Activated naive CD4-positive, alpha-beta T cell (primary cell): ENCODE measurements at places on chromosomes 5 and 9.

DNA sequence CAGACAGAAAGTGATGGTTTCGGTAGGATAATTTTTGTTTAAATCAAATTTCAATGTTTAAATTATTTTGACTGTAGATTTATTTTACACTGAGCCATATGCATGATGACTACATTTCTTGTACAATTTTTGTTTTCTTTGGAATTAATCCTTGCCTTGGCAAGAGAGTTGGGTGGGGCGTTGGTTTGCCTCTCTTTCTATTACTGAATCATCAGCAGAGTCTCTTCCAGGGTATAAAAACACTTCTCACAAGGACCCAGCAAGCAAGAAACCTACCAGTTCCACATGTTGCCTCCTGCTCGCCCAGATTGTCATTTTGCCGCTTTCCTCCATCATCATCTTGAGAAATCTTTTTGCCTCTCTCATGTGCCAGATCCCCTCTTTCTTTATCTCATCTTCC, 455.0 kb upstream of the DMAC1 start:
- DNase-seq = no peak

GRCh38 chr5:60487885-60488442, 212.0 kb downstream of the DEPDC1B start:
- no peak for DNase-seq

- DNase-seq = no peak
Observed at GRCh38 chr9:121972501-121972981, 120.6 kb downstream of the TTLL11 start.

DNA sequence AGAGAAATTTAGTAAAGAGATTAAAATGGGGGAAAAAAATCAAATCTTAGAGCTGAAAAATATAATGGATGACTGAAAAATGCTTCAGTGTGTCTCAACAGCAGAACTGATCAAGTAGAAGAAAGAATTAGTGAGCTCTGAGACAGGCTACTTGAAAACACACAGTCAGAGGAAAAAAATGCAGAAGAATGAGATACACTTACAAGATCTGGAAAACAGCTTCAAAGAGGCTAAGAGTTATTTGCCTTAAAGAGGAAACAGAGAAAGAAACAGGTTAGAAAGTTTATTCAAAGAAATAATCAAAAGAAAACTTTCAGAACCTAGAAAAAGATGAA, 70.5 kb upstream of the OR2K2 start:
- no peak for DNase-seq

DNA sequence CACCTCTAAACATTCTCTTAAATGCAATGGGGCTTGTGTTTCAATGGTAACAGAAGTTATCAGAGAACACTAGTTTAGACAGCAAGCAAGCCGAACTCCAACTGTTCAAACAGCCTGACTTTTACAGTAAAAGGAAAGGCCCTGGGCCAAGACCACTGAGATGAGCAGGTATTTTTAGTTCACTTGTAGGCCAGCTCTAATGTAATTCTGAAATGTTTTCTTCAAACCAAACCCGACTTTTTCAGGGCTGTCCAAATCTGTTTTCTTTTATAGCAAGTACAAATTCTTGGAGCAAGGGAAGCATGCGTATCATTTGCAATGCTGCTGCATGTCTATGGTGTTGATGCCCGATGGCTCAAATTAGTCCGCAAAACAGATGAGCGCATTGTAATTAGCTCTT, 192.9 kb downstream of the SLF1 start:
- DNase-seq = no peak

DNA sequence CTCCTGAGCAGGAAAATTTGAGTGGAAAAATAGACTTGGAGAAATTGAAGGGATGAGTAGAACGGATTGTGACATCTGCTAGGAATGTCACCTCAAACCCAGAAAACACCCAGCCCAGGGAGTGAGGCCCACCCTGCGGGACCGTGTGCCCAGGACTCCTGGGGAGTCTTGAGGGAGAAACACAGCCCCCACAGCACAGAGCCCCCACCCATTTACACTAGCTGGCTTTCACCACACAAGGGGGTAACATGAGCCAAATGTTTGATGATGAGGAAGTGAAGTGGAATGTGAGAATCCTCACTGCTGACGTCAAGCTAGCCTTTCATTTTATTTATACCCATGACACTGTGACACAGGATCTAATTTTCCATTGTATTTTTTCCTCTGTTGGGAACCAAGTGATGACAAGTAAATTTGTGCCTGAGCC, 42.8 kb upstream of the PDE8B start:
- no peak for DNase-seq

- DNase-seq = no peak
Observed at GRCh38 chr5:24735284-24735683, 90.5 kb upstream of the CDH10 start.

DNA sequence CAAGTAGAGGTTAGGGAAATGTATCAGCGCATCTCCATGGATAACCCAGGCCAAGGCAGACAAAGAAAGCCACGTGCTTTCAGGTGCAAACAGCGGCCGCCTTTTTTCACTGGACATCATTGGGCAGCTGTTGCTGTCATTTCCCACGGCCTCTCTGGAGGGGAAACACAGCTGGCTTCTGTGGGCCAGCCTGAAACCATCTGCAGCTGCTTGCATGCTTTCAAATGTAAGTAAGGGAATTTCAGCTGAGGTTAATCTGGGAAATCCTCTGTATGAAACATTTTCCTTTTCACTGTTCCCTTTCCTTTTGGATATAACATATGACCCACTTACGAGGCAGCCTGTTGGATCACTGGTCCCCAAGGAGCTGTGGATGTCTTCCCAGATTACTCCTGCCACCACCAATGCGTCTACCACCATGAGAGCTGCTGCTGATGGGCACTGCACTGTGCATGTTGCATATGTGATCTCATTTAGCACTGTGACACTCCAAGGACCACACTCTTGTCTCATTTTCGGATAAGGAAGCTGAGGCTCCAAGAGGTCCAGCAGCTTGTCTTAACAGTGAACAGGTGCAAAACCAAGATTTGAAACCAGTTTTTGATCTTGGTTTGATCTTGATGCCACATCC, 106.3 kb downstream of the C9orf152 start:
- DNase-seq = no peak

GRCh38 chr9:10032166-10032565, 580.6 kb downstream of the PTPRD start:
- DNase-seq = no peak

GRCh38 chr9:137389428-137389746, 33.6 kb downstream of the EXD3 start:
- no peak for DNase-seq

DNA sequence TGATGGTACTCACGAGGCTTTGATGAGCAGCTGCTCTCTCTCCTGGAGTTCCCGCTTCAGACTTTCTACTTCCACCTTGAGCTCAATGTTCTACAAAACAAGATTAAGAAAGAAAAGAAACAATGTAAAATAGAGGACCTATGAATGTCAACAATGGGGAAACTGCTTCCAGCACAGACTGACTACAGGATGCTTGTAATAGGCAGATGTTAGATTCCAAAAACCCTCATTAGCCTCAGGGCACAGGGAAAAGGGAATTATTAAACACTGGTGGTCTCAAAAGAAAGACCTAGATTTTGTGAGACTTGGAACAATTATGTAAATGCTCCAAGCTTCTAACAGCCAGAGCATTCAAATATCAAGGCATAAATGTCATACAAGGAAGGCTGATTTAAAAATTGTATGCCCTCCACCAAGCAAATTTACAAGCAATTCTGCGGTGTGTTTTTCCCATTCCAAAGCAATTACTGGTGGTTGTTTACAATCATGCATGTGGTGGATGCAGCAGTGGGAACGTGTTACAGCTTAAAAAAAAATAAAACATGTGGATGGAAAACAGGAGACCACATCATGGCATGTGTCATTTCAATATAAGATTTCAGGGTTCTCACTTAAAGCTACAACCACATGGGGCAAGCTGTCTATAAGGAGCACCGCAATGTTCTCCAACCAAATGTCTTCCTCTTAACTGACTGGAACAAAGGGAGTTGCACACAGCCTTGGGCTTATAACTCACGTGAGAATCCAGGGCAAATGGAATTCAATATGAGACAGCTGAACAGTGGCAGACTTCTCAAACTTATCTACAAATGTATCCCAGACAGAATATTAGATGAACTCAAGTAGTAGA, 34.0 kb downstream of the CDK5RAP2 start:
- no peak for DNase-seq

DNA sequence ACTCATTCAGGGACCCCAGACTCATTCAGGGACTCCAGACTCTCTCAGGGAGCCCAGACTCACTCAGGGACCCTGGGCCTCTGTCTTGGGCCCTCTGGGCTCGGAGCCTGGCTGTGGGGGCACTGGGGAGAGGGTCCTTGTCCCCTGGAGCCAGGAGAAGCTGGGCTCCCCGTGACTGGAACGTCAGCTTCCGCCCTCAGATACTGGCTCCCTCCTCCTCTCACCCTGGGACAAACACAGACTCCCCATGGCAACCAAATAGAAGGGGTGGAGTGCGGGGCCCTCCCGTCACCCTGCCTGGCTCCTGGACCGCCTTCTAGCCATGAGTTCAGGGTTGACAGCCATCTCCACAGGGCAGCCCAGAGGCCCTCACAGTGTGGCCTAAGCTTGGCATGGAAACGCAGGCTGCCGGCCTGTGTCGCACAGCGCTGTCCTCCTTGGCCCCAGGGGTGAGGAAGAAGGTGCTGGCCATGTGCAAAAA, 27.6 kb downstream of the ZDHHC11B start:
- DNase-seq = no peak

DNA sequence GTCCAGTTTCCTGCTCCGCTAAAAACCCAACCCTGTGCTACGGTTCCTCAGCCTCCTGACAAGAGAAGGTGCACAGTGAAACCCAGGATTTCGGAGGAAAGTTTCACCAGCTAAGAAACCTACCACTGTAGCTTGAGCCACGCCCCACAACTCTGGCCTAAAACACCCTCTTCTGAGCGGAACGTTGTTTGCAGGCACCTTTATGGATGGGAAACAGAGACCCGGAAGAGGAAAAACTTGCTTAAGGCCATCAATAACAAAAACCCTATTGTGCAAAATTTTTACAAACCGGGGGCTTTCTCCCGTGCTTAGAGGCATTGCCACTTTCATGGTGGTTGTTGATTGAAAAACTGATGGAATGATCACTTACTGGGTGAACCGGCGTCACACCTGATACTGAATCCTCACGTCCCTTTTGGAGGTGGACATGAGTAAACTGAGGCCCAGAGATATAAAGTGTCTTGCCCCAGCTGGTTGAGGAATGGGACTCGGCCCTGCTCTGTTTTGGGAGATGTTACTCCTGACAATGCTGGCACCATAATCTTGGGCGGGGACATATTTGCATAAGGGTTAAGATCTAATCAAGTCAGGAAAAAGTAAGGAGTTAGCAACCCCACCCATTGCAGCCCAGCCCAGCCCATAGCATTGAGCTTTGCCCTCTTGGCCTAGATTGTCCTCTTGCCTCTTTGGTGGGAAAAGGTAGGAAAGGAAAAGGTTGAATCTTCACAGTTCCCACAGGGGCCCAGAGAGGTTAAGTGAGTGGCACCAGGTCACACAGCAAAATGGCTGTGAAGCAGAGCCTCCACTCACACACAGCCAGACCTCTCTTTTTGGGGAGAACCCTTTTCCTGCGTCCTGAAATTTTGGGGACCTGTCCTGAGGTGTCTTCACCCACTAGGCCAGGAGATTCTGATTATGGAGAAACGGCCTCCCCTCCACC, 23.2 kb upstream of the PTGS1 start:
- DNase-seq = no peak

- DNase-seq = no peak
Observed at GRCh38 chr5:36653044-36653705, 46.8 kb downstream of the SLC1A3 start.

- no peak for DNase-seq
Observed at GRCh38 chr5:53882676-53883031, 322.2 kb downstream of the NDUFS4 start.

DNA sequence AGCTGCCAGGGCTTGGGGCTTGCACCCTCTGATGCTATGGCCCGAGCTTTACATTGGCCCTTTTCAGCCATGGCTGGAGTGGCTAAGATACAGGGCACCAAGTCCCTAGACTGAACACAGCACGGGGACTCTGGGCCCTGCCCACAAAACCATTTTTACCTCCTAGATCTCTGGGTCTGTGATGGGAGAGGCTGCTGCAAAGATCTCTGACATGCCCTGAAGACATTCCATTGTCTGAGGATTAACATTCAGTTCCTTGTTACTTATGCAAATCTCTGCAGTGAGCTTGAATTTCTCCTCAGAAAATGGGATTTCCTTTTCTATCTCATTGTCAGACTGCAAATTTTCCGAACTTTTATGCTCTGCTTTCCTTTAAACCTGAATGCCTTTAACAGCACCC, 337.0 kb upstream of the SMC2 start:
- DNase-seq = no peak

DNA sequence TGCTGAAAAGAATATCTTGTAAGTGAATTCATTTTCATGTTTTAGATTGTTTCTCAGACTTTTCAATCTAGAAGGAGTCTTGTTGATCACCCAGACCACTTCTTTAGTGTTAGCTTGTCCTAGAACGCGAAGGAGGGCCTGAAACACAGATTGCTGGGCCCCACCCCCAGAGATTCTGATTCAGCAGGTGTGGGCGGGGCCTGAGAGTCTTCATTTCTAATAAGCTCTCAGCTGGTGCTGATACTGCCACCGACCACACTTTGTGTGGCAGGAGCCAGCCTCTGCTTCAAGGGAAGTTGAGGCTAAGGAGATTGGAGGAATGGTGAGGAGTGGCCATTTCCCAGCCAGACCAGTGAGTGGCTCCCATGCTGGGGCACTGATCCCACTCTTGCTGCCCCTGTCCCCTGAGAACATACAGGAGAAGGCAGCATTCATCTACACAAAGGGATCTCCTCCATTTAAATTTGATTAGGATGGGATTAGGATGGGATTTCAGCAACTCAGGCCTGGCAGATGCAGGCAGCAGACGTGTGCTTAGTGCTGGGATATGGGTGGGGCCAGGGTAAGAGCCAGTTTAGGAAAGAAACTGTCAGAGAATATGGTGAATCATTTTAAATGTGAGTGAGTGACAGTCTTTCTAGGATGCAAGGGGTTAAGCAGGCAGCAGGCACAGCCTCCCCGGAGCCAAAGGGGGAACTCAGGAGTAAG, 35.9 kb downstream of the ZNF618 start:
- DNase-seq = no peak

GRCh38 chr5:4772591-4772990, 367.5 kb upstream of the ADAMTS16 start:
- DNase-seq = no peak

DNA sequence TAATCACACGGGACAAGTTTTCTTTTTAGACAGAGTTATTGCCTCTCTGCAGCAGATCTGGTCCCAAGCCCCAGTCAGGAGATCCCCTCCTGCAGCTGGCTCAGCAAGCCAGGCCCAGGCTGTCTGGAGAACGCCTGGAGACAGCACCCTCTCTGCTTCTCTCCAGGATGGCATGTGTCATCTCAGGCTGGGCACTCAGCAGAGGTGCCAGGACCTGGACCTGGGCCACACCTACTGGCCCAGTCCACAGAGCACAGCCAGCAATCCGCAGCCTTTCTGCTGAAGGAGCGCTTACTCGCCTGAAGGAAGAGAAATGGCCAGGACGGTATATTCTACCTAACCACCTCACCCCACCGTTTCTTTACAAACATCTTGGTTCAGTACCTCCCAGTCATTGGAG, 4.7 kb upstream of the TBC1D9B start:
- DNase-seq = no peak

DNA sequence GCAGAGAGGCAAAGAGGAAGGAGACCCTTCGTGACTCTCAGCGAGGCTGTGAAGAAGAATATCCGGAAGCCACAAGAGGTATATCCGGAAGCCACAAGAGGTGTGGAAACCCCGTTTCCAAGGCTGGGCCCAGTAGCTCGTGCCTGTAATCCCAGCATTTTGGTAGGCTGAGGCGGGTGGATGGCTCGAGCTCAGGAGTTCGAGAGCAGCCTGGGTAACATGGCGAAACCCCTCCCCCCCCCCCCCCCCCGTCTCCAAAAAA, 612 bp upstream of the BBLN start:
- DNase-seq = no peak
